ENCODE measurements at places on chromosomes 1 and 21.
A peak's percentile ranks its signal among the peaks of the same experiment; 100 is the strongest.

DNA sequence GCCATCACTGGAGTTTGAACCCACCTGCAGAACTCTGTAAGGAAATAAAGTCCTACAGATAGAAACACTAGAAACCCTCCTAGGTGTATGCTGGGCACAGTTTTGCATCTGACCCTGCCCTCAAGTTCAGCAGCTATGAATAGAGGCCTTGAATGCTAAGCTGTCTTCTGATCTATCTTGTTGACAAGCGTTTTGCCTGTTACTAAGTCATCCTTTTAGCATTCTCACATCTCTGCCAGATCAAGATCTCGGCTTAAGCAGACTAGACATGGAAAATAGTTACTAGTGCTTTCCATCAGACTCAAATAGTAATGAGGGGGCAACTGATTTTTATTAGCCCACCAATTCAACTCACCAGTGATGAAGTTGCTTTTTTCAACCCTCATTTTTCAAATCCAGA lies 10.5 kb downstream of the TBX15 start:
- no peak for DNase-seq

DNA sequence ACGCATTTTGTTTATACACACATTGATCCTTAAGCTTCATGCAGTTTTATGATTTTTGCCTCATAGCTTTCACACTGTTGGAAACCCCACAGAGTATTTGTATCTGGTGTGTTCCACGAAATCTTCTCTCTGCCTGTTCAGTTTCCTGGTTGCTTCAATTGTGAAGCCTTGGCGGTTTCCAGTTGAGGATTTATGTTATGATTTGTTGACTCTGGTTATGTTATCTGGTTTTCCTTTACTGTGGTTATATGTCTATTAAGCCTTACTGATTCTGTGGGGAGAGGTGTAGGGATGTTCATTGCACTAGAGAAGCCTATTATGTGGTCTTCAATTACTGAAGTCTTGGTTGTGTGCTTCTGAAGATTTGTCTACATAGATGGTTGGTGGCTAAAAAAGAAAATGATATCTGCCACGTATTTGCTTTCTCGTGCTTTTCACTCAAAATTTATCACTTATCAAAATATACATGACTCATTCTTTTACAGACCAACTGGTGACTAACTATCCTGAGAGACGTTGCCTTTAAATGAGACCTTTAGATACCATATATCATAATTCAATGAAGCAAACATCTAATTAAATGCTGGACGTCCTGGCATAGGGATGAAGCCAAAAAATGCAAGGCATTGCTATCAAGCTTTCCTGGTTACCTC lies 488.0 kb upstream of the B3GALT2 start:
- DNase-seq: no peak

DNA sequence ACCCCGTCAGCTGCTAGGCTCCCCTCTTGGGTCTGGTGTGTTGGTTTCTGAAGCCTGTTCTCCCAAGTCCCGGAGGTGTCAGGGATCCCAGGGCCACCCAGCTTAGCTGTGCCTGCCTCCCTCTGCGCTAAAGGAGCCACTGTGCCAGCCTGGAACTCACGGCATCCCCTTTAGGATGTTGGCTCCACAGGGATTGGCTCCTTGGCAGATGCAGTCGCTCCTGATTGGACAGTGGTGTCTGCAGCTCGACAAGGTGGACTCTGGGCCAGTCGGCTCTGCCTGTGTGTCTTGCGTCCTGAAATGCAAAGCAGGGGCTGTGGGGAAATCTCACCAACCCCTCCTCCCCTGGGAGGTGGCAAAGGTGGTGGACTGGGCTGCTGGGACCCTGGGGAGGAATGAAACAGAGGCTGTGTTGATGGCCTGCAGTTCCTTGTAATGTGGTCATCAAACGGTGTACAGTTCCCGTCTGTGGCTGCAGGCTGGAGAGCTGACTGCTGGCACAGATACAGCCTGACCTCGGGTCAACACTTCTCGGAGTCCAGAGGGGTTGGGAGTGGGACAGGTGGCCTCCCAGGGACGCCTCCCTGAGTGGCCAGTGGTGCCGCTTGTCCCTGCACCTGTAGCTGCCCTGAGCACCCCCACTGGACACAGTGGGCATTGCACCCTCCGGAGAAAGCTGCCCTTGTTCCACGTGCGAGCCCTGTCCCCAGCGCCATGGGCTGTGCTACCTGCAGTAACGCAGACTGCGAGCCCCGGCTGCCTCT lies 11.5 kb upstream of the KCNAB2 start:
- peak; percentile 33 for DNase-seq

- DNase-seq: no peak
Measured at GRCh38 chr1:117114877-117115276, 6.7 kb downstream of the TRIM45 start.

DNA sequence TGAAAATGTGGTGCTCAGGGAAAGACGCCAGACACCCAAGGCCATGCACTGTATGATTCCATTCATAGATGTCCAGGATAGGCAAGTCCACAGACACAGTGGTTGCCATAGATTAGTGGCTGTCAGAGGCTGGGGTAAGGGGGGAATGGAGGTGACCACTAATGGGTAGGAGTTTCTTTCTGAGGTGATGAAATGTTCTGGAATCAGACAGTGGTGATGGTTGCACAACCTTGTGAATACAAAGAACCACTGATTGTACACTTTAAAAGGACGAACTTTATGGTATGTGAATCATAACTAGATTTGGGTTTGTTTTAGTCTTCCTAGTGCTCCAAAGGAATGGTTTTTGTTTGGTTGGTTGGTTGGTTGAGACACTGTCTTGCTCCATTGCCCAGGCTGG lies 51.7 kb downstream of the PRAMEF20 start:
- DNase-seq: no peak

GRCh38 chr1:154983776-154984466 lies 777 bp downstream of the FLAD1 start:
- no peak for DNase-seq

DNA sequence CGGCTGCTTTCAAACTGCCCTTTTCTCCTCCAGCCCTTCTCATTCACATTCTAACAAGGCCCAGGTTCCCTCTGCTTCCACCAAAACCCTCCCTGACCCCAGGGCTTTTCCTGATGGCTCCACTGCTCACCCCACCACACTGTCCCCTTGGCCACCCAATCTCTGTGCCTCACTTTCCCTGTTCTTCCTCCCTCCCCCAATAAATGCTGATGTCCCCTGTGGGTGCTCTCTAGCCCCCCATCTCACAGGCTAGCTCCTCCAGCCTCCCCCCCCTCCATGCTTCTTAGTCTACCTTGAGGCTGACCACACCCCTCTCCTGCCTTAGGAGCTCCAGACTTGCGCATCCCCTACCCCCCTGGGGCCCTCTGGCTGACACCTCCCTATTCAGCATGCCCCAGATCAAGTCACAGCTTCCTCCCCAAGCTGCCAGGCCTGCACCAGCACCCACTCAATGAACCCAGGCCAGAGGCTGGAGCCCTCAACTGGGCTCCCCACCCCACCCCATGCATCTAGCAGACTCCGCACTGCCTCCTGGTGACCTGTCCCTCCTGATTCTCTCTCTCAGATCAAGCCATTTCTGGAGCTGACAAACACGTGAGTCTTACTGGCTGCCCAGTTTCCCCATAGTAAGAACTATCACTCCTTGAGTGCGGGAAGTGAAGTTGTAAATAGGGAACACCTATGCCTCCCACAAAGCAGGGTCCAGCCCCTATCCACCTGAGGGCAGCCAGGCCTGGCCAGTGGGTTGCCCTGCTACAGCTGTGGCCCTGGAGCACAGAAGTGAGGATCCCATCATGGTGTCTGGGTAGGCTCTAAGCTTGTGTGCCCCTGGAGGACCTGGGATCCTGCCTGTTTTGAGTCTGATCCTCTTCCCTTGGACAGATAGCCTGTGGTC lies 117.9 kb downstream of the DMRTB1 start:
- DNase-seq: no peak

DNA sequence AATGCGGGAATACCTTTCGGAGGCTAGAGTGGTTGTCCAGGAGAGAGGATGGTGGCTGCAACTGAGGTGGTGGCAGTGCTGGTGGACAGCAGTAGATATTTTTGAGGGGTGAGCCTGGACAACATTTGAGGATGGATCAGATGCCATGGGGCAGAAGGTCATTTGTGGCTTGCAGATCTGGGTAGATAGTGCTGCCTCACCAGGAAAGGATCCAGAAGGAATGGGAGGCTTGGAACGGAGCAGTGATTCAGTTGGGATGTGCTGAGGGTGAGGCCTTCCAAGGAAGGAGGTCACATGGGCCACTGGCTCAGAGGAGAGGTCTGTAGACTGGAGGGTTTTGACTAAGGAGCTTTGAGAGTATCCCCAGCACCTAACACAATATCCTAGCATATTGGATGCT lies 110.8 kb upstream of the KAZN start:
- DNase-seq: no peak

GRCh38 chr21:39700318-39700717 lies 44.7 kb upstream of the IGSF5 start:
- DNase-seq: no peak

DNA sequence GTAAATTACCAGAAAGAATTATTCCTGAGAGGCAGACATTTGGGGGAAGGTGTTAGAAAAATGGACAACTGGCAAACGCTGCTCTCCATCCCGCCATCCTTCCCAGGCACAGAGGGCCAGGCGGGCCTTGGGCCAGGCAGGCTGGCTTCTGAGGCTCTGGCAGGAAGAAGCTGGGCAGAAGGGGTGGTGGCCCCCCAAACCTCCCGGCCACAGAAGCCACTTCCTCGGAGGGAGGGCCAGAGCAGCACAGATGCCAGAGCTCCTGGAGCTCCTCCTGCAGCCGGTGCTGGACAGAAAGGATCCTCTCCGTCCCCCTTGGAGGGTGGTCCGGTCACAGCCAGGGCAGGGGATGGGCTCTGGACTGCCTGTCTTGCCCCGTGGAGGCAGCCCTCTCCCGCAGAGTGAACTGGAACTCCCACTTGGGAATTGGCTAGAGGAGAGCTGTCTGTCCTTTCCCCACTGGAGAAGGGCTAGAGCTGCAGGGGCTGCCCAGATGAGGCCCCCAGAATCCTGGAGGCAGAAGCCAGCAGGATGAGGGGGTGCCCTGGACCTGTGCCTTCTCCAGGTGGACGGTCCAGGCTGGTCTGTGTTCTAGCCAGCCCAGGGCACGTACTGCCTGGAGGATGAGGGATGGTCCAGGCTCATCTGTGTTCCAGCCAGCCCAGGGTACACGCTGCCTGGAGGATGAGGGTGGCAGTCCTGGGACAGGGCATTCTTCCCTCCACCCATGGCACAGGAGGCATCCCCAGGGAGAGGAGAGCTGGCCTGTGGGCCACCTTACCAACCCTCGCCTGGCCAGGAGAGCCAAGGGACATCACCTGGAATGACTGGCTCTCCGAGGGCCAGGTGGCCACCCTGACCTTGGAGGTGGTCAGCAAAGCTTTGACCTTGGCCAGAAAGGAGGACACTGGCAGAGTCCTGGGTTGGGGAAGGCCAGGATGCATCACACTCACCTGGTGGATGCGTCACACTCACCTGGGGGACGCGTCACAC lies 47.4 kb upstream of the ACTRT2 start:
- peak; percentile 51 for DNase-seq

DNA sequence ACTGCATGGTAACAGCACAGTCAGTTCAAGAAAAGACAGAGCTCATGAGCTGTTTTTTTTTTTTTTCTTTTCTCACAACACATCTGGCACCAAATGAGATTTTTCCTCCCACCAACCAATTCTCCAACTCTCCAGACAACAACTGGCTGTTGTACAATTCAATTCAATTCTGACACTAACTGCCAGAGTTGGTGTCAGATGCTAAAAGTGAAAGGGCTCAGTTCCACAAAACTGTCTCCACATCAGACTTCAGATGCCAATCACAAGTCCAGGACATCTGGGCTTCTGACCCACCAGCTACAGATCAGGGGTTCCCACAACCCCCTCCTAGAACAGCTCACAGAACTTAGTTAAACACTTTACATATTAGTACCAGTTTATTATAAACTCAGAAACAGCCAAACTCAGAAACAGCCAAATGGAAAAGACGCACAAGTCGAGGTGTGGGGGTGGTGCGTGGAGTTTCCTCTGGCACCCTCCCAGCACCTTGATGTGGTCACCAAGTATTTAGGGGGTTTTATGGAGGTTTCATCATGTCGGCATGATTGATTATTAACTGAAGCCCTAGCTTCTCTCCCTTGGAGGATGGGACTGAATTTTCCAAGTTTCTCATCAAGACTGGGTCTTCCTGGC lies 39.2 kb upstream of the LRRC8D start:
- peak; percentile 68 for DNase-seq

DNA sequence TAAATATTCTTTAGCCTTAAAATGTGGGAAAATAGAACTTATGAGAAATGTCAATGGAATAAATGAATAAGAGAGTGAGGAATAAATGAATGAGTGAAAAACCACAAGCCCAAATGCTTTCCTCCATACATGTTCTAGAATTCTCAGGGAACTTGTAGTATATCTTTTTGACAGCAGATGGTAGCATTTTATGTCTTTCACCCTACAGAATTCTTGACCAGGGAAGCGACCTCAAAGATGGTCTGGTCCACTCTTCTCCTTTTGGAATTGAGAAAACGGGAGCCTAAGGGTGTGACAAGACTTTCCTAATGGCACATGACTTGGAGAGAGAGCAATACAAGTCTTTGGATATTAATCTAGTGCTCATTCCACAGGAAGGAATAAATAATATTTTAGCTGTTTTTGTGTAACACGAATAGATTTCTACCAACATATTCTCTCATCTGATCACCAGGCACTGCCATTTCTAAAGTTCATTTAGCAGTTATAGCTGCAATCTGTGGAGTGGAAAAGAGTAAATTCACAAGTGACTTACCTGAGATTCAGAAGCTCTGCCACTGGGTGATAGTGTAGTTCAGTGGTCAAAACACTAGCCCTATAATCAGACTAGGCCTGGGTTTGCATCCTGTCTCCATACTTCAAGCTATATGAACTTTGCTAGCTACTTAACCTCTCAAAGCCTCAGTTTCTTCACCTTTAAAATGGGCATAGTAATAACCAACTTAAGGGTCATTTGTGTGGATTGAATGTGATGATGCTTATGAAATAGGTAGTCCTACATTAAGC lies 15.0 kb upstream of the F5 start:
- DNase-seq: no peak

DNA sequence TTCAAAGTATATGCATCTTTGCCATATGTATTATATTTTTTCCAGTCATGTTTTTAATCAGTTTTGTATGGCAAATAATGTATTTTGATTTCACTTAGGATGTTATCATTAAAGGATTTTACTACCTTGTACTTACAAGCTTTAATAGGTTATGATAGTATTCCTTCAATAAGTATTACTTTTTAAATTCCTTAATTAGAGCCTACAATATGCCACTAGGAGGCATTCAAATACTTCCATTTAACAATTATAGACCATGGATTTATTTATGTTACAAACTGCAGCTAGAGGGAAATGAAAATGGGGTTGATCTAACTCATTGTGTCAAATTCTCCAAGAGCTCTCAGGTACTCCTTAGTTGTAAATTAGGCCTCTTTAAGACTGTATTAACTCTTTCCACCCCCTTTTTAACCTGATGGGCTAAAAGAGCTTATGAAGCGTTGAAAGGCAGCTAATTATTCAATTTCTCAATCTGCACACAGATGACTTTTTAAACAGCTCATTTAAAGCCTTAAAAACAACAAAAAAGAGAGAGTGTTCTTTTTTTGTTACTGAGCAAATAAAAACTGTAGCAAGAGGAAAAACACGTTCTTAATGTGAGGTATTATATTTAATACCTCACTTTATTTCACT lies 156.2 kb downstream of the DENND1B start:
- DNase-seq: no peak
